Colonic mucosa (tissue), 4 donors: ENCODE measurements at places on chromosomes 7 and 10. TPM values are rescaled to one million over a fixed set of nuclear protein-coding genes. Genes with fewer than 3 reads are reported as not detected.

CHST3 gene
- 3.4 TPM for total RNA-seq

GRCh38 chr10:16314259-16314658, 122.6 kb upstream of the PTER start:
- no peak overlapping the region for H3K4me3 ChIP-seq
- DNase-seq = no peak
- no peaks in the 10 kb centered on the region for H3K36me3 ChIP-seq
- H3K27me3 ChIP-seq = no peaks in the 10 kb centered on the region
- no peaks in the 10 kb centered on the region for H3K4me1 ChIP-seq
- H3K27ac ChIP-seq = no peak overlapping the region

- H3K27me3 ChIP-seq = no peaks in the 10 kb centered on the region
- H3K4me1 ChIP-seq = no peaks in the 10 kb centered on the region
- no peaks in the 10 kb centered on the region for H3K36me3 ChIP-seq
Measured at GRCh38 chr7:90430614-90431460, 27.6 kb downstream of the CLDN12 start.

DNA sequence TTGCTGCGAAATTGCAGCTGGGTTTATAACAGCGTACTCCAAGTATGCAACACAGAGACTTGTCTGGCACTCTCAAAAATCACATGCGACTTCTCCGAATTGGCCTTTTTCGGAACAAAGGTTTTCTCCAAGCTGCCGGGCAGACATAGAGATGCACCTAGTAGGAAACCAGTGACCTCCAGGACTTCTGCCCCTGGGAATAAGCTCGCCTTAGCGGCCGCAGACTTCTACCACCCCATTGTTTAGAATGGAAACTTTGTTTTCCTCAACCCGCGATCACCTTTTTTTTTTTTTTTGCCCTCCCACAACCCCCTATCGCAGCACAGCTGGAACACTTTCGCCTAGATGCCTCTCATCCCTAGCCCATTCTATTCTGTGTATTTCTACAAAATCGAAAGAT, 4.9 kb upstream of the HOXA10 start:
- no peak for DNase-seq
- peaks cover 3% of the 10 kb centered on the region for H3K27me3 ChIP-seq
- peak overlapping the region; percentile 94 for H3K27ac ChIP-seq
- H3K4me1 ChIP-seq = peaks cover 20% of the 10 kb centered on the region

DNA sequence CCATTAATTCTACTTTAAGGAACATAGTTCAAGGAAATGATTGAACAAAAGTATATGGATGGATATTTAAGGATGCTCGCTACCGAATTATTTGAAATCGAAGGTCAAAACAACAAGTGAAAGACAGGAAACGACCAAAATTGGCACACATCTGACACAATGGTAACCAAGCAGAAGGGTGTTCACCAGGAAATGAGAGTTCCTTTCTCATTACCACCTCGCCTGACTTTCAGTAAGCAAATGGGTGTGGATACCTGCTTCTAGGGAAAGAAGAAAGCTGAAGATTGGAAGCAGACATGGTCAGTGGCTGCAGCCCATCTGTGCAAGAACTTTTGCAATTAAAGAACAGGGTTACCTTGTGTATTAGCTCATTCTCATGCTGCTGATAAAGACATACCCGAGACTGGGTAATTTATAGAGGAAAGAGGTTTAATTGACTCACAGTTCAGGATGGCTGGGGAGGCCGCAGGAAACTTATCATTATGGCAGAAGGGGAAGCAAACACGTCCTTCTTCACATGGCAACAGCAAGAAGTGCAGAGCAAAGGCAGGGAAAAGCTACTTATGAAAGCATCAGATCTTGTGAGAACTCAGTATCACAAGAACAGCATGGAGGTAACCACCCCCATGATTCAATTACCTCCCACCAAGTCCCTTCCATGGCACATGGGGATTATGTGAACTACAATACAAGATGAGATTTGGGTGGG, 6.2 kb upstream of the TMEM273 start:
- H3K27me3 ChIP-seq = no peaks in the 10 kb centered on the region
- DNase-seq = no peak
- H3K27ac ChIP-seq = no peak overlapping the region
- no peak overlapping the region for H3K4me3 ChIP-seq
- H3K36me3 ChIP-seq = no peaks in the 10 kb centered on the region

GDF2 gene
- not detected for total RNA-seq

GRCh38 chr7:44058759-44059218, 6.6 kb downstream of the PGAM2 start:
- no peak for DNase-seq
- H3K4me3 ChIP-seq = no peak overlapping the region
- no peaks in the 10 kb centered on the region for H3K27me3 ChIP-seq
- no peaks in the 10 kb centered on the region for H3K4me1 ChIP-seq
- H3K36me3 ChIP-seq = peaks cover 26% of the 10 kb centered on the region
- H3K27ac ChIP-seq = no peak overlapping the region

DNA sequence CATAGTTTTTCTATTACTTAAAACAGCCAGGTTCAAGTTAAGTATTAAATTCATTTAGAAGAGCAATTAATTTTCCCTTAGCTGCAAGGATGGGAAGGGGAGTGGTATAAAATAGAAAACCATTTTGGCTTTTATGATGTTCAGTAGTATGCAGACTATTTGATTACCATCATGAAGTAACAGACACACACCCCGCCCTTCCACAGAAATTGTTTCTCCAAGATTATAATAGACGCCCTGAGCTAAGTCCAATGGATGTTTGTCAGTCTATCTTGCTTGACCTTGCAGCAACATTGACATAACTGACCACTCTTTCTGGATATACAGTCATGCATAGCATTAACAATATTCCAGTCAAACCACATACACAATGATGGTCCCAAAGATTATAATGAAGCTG, 42.3 kb downstream of the CPEB3 start:
- H3K27ac ChIP-seq = no peak overlapping the region
- DNase-seq = no peak

FGL2 gene
- total RNA-seq = 6.4 TPM

OR13A1 gene
- total RNA-seq = not detected

DNA sequence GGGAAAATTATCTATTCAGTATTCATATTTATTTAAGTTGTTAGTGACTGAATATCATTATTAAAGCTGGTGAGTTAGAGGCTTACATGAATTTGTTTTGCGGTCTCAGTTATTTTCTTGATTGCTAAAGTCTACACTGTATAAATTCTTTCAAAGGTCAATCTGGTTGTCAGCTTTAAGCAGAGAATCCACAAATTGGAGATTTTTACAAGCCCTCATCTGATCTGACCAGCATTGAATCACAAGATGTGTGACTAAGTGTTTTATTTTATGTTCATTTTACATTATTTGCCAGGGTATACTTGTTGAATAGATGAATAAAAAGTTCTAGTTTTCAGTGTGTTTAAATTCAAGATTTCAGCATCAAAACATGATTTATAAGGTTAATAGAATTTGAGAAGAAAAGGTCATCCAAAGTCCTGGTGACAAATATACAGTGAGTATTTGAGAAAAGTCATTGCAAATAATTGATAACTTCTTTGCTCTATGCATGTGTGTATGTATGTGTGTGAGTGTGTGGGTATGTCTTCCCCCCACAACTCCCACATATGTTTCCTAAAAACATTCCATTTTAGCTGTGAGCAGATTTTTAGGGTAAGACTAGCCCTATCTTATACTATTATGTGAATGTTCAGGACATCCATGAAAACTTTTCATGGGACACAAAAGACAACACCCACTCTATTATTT, 4.4 kb downstream of the SEMA3A start:
- H3K36me3 ChIP-seq = no peaks in the 10 kb centered on the region
- no peak overlapping the region for H3K27ac ChIP-seq
- H3K27me3 ChIP-seq = no peaks in the 10 kb centered on the region
- DNase-seq = no peak

LDB1 gene
- total RNA-seq = 31.4 TPM

GRCh38 chr10:80271416-80271815, 18.0 kb downstream of the MAT1A start:
- H3K4me1 ChIP-seq = no peaks in the 10 kb centered on the region
- no peak for DNase-seq
- H3K4me3 ChIP-seq = no peak overlapping the region
- H3K27ac ChIP-seq = no peak overlapping the region
- H3K27me3 ChIP-seq = no peaks in the 10 kb centered on the region
- no peaks in the 10 kb centered on the region for H3K36me3 ChIP-seq

DNA sequence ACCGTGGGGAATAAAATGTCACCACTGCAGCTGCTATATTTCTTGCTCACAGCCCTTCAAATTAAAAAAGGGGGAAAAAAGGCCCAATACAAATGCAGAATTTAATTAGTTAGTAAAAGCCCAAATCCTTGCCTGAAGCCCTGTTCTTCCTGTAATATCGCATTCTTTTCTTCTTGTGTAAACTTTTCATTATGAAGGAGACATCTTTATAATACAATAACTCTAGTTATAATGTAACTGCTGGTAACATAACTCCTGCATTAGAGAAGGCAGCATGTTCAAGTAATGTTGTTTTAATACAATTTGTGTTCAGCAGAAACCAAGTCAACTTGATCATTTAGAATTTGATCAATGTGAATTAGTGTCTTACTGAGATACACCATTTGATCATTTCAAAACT, 250.9 kb downstream of the CHCHD3 start:
- H3K27me3 ChIP-seq = no peaks in the 10 kb centered on the region
- no peaks in the 10 kb centered on the region for H3K36me3 ChIP-seq
- H3K4me1 ChIP-seq = no peaks in the 10 kb centered on the region
- H3K4me3 ChIP-seq = no peak overlapping the region
- H3K27ac ChIP-seq = no peak overlapping the region

FZD1 gene
- 8.1 TPM for total RNA-seq

EPHB6 gene
- 2.3 TPM for total RNA-seq

GRCh38 chr7:31917256-31917655, 153.0 kb downstream of the PDE1C start:
- H3K27ac ChIP-seq = no peak overlapping the region
- H3K4me1 ChIP-seq = no peaks in the 10 kb centered on the region
- H3K36me3 ChIP-seq = no peaks in the 10 kb centered on the region
- no peak overlapping the region for H3K4me3 ChIP-seq

MET gene
- total RNA-seq = 38.3 TPM

DLX5 gene
- not detected for total RNA-seq

OPALIN gene
- not detected for total RNA-seq

HYAL4 gene
- total RNA-seq = not detected

HMX3 gene
- total RNA-seq = 0.35 TPM

CFAP46 gene
- 0.13 TPM for total RNA-seq

- no peaks in the 10 kb centered on the region for H3K4me1 ChIP-seq
- no peak overlapping the region for H3K27ac ChIP-seq
- DNase-seq = peak; percentile 83
- H3K36me3 ChIP-seq = no peaks in the 10 kb centered on the region
- H3K27me3 ChIP-seq = no peaks in the 10 kb centered on the region
Measured at GRCh38 chr10:99845837-99846382, 63.5 kb downstream of the ABCC2 start.

- H3K27ac ChIP-seq = no peak overlapping the region
- no peak for DNase-seq
- H3K36me3 ChIP-seq = no peaks in the 10 kb centered on the region
- H3K27me3 ChIP-seq = no peaks in the 10 kb centered on the region
- peaks cover 13% of the 10 kb centered on the region for H3K4me1 ChIP-seq
Measured at GRCh38 chr7:875051-875450, 1.3 kb upstream of the GET4 start.

DNA sequence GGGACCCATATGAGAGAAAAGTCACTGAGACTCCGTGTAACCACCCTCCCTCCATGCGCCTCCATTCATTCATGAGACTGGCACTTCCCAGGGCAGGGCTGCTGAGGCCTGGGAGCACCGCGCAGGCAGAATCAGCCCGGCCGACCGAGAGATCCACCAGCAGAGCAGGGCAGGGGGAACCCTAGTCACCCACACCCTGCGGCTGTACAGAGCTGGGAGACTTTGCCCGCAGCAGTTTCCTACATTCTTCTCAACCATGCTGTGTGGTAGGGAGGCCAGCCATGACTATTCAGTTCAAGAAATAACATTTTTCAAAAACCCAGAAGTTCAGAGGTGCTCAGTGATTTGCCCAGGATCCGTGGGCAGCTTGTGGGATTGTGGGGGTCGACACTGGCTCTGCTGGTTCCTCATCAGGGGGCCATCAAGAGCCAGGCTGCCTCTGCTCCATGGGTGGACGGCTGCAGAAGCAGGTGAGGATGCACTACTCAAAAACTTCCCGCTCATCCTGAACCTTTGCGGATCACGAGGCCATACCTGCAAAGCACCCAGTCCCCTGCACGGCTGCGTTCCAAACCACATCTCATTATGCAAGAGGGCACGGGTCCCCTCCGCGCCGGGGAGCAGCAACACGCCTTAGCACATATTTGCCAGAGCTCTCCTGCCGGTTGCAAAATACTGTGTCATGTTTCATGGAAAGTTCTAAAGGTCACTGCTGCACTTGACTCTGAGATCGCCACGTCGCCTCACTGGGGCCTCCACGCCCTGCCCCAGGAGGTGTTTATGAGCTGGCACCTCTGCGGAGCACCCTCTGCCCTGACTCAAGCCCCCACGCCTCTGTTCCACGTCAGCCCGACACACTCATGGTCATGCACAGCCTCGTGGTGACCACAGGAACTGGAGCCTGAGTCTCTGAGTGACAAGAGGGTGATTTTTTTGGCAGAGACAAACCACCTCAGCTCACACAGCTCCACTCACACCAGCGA, 132.0 kb downstream of the PRKAG2 start:
- peak overlapping the region; percentile 44 for H3K27ac ChIP-seq
- H3K36me3 ChIP-seq = no peaks in the 10 kb centered on the region
- peak; percentile 83 for DNase-seq

TNKS2 gene
- total RNA-seq = 19.3 TPM

PRR15 gene
- 194 TPM for total RNA-seq

SMURF1 gene
- 35.5 TPM for total RNA-seq

HTR7 gene
- 0.07 TPM for total RNA-seq

GRCh38 chr7:152899548-152900109, 140.1 kb downstream of the ACTR3B start:
- DNase-seq = no peak
- H3K4me3 ChIP-seq = no peak overlapping the region
- H3K36me3 ChIP-seq = no peaks in the 10 kb centered on the region
- H3K27ac ChIP-seq = no peak overlapping the region

GRCh38 chr10:30063099-30063498, 3.7 kb upstream of the JCAD start:
- no peak overlapping the region for H3K4me3 ChIP-seq
- no peak overlapping the region for H3K27ac ChIP-seq
- H3K4me1 ChIP-seq = no peaks in the 10 kb centered on the region
- no peaks in the 10 kb centered on the region for H3K36me3 ChIP-seq
- DNase-seq = no peak

DNA sequence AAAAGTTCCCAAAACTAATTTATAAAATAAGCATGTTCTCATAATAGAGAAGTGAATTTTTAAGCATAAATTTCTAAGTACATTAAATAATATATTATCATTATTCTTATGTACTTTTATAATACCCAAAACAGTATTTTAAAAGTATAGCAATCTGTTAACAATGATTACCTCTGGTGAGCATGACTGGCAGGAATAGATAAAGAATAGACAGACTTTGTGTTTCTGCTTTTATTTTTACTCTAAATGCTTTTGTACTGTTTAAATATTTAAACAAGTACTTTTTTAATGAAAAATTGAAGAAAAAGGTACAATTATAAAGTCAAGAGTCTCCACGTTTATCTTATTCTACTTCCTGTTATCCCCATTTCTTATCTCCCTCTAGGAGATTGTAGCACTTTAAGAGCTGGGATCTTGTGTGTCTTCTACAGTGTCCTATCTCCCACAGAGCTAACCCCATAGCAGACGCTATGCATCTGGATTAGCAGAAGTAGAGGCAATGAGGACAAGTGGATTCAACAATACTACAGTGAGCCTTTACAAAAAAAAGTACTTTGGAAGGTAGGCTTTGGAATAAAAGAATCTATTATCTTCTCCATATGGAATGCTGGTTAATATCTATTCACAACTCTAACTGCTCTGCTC, 42.9 kb downstream of the IDE start:
- H3K36me3 ChIP-seq = peaks cover 6% of the 10 kb centered on the region
- no peak overlapping the region for H3K4me3 ChIP-seq
- DNase-seq = no peak
- H3K27me3 ChIP-seq = no peaks in the 10 kb centered on the region
- no peaks in the 10 kb centered on the region for H3K4me1 ChIP-seq
